H7 (cell line): ENCODE measurements at places on chromosomes 4 and X. TPM values are rescaled to one million over a fixed set of nuclear protein-coding genes. Genes with fewer than 3 reads are reported as not detected.

The CT45A3 gene
- total RNA-seq, result not detected in 2 replicates

- DNase-seq, result no peak
These were observed 2246.0 kb downstream of the ARAP2 start for GRCh38 chr4:33998291-33998690.

- DNase-seq, result no peak
These were observed 52.4 kb downstream of the KLHL5 start for GRCh38 chr4:39114436-39114835.

The STK32B gene
- total RNA-seq, result 2.4 and 2.8 TPM in 2 replicates

DNA sequence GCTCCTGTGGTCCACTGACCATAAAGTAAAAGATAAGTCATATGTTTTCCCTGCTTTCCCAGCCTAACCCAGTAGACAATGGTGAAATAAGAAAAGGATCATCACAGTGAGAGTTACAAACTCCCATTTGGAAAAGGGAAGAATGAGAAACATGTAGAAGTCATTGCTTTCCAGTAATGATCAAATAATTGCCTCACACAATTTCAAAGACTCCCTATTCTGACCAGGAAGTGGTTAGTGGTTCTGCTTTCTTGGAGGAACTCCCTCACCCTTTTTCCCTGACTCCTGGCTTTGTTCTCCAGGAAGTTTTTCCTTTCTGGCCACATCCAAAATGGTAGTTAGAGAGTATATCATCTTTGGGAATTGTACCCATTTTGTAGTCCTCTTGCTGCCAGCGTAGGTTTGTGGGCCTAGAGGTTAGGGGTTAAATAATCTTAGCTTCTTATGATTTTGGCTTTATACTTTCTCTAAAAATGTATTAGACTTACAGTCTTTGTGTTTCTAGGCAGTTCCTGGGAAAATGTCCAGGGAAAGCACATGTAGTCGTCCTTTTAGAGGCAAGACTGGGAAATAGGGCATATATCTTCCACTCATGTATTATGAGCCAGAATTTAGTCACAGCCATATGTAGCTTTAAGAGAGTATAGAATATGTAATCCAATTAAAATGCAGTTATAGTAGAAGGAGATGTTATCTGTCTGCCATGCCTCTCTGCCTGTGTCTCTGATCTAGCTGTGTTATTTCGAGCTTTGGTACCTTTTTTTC, 10.5 kb downstream of the VAMP7 start:
- no peak for DNase-seq

DNA sequence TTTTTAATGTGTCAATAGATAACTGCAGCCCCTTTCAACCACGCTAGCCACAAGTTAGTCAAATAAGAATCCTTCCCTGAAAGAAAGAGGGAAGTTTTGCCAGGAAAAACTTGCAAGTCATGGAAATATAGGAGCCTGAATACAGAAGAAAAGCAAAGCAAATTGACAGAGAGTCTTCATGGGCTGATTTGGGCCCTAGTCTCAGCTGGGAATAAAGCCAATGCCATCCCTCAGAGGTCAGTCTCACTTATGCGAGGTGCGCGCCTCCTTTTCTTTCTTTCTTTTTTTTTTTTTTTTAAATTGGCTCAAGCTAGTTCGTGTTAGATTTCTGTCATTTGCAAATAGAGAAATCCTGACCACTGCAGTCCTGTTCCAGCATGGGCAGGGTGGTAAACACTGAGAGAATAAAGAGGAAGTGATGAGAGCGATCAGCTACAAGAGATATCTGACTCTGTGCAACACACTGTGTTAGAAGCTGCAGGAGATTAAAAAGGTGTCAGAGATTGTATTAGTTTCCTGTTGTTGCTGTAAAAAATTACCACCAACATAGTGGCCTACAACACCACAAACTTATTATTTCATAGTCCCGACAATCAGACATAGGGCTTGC, 299.7 kb downstream of the LDB2 start:
- DNase-seq, result no peak

- DNase-seq, result no peak
These were observed 56.2 kb downstream of the COX7B2 start for GRCh38 chr4:46852800-46853199.

DNA sequence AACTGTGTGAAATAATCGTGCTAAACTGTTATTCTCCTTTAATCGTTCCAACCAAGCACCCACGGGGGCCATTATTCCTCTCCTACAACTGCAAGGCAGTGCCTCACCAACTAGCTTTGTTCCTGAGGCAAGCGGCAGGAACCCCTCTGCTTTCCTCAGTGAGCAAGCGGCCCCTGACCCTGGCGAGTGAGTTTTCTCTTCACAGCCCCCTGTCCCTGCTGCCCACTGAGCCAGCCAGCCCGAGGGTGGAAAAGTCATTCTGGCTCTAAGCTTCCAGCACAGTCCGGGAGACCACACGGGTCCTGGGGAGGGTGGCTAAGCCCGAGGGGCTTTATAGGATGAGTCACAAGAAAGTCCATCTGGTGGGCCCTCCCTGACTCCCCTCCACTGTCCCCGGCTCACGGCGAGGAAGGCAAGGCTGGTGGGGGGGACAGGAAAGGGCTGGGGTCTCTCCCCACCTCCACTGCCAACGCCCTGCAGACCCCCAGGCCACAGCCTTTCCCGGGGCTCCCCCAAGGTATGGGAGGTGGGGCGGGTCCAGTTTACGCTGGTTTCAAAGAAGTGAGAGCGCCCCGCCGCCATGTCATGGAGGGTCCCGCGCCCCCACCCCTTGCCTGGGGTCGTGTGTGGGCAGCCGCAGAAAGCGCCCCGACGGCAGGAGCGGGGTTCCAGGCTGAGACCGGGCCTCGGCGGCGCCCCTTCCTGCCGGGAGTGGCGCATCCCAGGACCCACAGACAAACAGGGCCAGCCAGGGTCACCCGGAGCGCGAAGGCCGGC, 45.0 kb downstream of the CPLX1 start:
- no peak for DNase-seq

The NSUN7 gene
- 19.8 and 26.5 TPM in 2 replicates for total RNA-seq

The GAGE2A gene
- total RNA-seq, result 0.70 TPM in 1 of 2 replicates, not detected in the other

The USP51 gene
- 6.6 and 6.7 TPM in 2 replicates for total RNA-seq

DNA sequence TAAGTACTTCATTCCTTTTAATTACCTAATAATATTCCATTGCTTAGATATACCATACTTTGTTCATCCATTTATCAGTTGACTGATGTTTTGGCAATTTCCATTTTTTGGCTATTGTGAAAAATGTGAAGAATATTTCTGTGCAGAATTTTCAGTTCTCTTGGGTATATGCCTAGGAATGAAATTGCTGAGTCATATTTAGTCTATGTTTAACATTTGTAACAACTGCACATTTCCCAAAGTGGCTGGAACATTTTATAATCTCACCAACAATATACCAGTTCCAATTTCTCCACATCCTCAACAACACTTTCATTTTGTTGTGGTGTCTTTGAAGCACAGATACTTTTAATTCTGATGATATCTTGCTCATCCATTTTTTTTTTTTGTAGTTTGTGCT, 215.5 kb downstream of the PDGFC start:
- DNase-seq, result no peak

DNA sequence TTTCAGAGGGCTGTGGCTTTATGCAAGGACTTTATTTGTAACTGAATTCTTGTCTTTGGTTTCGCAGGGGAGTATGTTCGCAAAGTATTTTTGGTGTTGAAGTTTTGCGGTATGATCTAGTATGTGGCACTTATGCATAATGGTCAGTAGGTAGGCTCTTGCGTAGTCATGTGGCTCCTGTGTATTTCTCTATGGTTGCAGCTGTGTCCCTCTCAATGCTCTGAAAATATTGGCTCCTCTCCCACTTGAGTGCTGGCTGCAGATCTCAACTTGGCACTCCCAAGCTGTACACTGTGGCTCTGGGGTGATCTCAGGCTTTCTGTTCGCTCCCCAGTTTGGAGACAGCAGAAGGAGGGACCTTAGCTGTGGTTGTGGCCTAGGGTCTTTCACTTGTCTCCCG, 24.8 kb downstream of the ARMCX5 start:
- DNase-seq, result no peak

DNA sequence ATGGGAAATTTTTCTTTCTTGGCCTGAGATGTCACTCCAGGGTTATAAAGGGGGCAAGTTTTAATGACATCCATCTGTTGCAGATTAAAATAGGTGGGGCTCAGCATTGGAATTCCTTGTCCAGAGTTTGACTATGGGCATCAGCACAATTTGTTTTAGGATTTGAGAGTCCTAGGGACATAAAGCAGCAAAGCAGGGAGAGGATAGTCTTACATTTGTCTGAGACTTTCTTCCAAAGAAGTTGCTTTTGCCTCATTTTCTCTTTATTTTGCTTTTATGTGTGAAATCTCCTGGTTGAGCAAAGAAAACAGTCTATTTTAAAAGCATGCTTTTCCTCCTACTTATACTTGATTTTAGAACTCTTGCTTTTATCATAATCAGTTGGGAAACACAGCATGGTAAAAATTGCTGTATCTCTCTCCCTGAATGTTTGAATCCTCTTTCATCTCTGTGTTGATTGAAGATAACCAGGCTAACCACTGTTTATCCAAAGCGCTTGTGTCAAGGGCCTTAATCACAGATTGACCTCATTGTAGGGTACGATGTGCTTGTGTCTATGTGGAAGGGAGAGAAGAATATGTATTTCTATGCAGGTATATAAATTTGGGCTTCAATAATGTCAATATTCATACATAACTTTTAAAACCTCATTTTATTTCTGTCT, 121.5 kb downstream of the ANK2 start:
- DNase-seq, result no peak

DNA sequence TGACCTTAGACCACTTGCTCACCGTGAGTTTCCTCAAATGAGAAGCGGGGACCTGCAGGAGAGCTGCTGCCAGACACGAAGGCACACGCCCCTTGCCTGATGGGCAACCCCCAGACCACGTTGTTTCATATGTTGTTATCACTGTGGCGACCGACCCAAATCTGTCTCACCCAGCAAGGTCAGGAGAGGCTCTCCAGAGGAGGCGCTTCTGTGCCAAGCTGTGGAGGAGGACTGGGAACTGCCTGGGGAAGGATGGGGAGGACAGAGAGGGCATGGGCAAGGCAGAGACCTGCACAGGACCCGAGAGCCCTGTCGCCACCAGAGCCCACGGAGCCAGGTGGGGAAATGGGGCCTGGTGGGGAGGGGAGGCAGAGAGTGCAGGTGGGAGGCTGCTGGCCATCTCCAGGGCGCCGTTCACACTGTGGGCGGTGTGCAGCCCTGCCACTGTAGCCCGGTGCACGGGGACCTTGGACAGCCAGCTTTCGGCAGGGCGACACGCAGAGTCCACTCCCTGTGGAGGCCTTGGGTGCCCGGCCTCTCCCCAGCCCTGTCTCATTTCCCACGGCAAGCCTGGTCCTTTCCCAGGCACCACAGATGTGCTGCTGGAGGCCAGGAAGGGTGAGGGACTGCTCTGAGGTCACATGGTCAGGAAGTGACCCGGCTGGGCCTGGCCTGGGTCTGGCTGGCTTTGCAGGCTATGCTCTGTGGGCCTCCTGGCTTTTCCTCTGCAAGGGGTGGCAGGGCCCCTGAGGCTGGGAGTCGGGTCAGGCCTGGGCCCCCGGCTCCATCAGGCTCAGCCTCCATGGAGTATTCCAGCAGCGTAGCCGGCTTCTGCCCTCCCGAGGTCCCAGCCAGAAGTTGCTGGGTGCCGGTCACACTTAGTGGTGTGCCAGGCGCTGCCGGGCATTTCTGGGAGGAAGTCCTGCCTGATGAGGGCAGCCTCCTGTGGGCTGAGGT, 3.2 kb downstream of the HTRA3 start:
- DNase-seq, result no peak

DNA sequence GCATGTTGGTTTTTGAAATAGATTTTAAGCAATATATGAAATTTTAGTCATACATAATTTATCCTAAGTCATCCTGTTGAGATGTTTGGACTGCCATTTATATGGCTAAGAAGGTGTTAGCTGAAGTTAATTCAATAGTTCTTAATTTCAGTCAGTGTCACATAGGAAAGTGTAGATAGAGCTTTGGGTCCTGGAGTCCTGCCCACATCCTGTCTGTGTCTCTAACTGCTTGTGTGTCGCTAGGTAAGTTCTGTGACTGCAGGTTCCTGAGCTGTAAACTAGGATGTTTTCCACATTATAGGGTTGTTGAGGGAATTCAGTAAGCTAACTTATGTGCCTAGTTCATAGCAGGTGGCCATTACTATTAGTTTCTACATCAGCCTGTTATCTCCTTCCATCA, 20.7 kb downstream of the OFD1 start:
- no peak for DNase-seq

DNA sequence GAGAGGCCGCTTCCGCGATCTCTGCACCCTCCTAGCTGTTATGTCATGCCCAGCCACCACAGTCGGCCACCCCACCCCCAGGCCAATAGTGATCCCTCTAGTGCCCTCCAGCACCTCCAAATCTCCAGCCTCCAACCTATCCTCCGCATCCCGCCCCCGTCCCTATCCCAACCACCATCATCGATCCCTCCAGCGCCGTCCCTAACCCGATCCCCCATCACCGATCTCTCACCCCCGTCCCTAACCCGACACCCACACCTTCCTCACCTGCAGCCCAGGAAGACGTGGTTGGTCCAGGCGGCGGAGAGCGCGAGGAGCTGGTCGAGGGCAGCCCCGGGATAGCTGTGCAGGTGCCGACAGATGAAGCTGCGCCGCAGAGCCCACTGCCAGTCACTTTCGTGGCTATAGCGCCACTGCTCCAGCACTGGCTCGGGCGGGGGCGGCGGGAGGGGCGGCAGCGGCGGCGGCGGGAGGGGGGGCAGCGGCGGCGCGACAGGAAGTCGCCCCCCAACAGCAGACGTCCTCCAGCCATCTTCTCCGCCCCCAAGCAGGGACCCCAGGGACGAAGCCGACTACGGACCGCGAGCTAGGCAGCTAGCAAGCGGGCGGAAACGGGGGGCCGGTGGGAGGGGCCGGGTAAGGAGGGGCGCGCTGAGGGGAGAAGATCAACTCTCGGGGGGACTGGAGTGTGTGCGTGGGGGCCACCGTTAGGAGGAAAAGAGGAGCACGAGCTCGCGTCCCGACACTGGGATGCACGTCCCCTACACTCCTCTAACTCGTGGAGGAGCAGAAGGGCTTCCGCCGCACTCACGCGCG, 552 bp downstream of the NKRF start:
- DNase-seq, result peak; percentile 67
